Omental fat pad (tissue), 4 donors: ENCODE measurements at places on chromosomes 5 and 9.

- no peak for DNase-seq
These were observed 244.4 kb upstream of the TUT7 start for GRCh38 chr9:86598411-86599239.

DNA sequence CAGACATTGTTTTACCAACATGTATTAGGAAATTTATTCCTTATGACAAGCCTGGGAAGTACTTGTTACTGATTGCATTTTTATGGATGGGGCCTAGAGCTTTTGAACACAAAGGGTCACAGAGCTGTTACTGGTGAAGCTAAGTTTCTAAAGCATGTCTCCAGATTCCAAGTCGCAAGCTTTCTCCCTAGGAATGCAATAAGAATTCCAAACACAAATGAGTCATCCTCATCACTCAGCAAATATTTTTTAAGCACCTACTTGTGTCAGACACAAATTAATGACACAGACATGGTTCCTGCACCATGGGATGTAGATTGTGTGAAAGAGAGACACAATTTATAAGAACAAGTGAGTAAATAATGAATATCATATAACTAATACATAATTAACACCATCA, 11.0 kb upstream of the SH3RF2 start:
- DNase-seq, result no peak

DNA sequence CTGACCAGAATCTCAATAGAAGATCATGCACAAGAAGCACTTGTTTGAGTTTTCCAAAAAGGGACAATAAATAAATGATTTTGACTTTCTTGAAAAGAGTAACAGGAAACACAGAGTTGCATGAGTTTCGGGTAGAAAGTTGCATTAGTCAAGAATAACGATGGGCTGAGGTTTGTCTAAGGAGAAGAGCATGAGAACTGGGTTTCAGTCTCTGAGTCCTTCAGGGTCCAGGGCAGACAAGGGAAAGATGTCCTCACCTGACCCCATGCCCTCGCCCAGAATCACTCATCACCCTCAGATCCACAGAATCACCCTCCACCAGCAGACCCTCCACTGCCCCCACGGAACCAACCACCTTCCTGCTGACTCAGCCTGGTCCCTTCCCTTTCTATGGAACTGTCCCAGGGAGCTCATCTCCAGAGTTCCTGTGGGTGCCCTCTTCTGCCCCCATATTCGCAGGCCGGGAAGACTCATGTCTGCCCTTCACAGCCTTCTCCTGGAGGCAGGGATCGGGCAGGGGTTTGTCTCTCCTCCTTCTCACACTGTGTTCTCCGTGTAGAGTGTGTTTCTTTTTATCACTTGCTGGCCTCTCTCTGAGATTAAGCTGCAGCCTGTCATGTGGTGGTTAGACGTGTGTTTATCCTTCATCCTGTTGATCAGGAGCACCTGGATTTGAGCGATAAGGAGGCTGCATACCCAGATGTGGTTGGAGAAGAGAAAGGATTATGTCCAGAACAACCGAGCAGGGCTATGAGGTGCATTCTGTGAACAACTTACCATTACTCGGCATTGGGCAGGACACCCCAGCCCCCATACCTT, 442.6 kb downstream of the MAT2B start:
- DNase-seq, result no peak

DNA sequence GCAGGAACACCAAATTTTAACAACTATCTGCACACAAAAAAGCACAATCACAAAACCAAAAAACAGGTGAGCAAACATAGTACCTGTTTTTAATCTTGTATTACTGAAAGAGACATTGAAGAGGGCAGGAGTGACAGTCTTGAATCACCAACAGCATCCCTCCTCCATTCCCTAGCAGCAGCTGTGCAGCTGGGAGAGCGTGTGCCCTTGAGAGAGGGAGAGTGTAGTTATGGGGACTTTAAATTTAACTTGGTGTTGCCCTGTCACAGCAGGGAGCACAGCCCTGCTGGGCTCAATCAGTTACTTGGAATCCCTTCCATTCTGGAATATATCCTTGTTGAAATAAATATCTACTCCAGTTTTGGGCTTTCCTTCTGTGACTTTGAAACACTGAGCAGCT, 1938.7 kb upstream of the NUDT12 start:
- no peak for DNase-seq

DNA sequence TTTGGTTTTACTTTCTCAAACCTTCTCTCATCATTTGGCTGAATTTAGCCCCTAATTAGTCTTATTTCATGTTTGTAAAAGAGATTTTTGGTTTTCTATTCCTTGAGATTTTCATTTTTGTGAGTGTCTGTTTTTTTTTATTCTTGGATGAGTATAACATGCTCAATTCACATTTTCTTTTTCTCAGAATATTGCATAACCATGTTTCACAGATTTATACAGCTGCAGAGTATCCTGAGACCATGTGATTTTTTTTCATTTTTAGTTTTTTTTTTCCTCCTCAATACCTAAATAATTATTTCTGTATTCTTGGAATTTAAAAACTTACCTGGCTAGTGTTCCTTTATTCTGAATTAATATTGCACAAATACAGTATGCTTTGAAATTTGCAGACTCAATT, 361.9 kb downstream of the SEMA5A start:
- DNase-seq, result no peak

DNA sequence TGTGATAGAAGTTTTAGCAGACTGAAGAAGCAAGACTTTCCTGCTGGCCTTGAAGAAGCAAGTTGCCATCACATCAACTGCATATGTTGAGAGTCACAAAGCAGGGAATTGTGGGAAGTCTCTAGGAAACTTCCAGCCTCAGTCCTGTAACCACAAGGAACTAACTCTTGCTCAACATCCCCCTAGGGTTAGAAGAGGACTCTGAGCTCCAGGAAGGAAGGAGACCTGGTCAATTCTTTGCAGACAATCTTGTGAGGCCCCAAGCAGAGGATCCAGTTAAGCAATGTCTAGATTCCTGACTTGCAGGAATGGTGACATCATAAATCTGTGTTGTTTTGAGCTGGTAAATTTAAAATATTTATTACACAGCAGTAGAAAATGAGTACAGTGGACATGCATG, 18.6 kb upstream of the ZNF366 start:
- no peak for DNase-seq

- no peak for DNase-seq
These were observed 350.8 kb downstream of the EFNA5 start for GRCh38 chr5:107319901-107320300.
